Neural cell (in vitro differentiated cells): ENCODE measurements at places on chromosomes 7 and 10. TPM values are rescaled to one million over a fixed set of nuclear protein-coding genes. Genes with fewer than 3 reads are reported as not detected.

Gene PRKG1
- polyA plus RNA-seq, result 1.5 and 2.2 TPM in 2 replicates

Gene AASS
- polyA plus RNA-seq, result 9.7 and 12.5 TPM in 2 replicates

Gene RPEL1
- not detected in 2 replicates for polyA plus RNA-seq

Gene SLC39A12
- not detected in 2 replicates for polyA plus RNA-seq

Gene INTS1
- polyA plus RNA-seq, result 21.1 and 26.3 TPM in 2 replicates

Gene LIPF
- polyA plus RNA-seq, result not detected in 2 replicates

Gene SEPTIN14
- not detected in 2 replicates for polyA plus RNA-seq

Gene SPOCK2
- 5.6 and 6.2 TPM in 2 replicates for polyA plus RNA-seq

Gene NAT16
- polyA plus RNA-seq, result 4.0 and 4.5 TPM in 2 replicates

Gene TNRC18
- 23.6 and 28.6 TPM in 2 replicates for polyA plus RNA-seq

Gene HYAL4
- polyA plus RNA-seq, result 0.64 TPM in 1 of 2 replicates, not detected in the other

Gene NME8
- not detected in 2 replicates for polyA plus RNA-seq

Gene MRC1
- 0.12 TPM in 1 of 2 replicates, not detected in the other for polyA plus RNA-seq

Gene BMPER
- 2.1 and 3.1 TPM in 2 replicates for polyA plus RNA-seq

Gene FEZF1
- 0.78 and 1.1 TPM in 2 replicates for polyA plus RNA-seq

Gene PDE1C
- polyA plus RNA-seq, result 6.6 and 8.2 TPM in 2 replicates

Gene GNA12
- 15.5 and 17.2 TPM in 2 replicates for polyA plus RNA-seq

Gene PNLIPRP2
- not detected in 2 replicates for polyA plus RNA-seq

Gene VWC2
- 4.6 TPM in 2 replicates for polyA plus RNA-seq

Gene ELN
- 0.16 TPM in 1 of 2 replicates, not detected in the other for polyA plus RNA-seq

Gene FXYD4
- polyA plus RNA-seq, result not detected in 2 replicates

Gene ALOX5
- polyA plus RNA-seq, result not detected in 2 replicates

Gene ANKRD1
- polyA plus RNA-seq, result 0.98 TPM in 1 of 2 replicates, not detected in the other

Gene INHBA
- 0.19 and 0.30 TPM in 2 replicates for polyA plus RNA-seq

Gene RAMP3
- not detected in 2 replicates for polyA plus RNA-seq

Gene ACSL5
- polyA plus RNA-seq, result not detected in 2 replicates

Gene EPHA1
- not detected in 2 replicates for polyA plus RNA-seq

Gene ZNF488
- 0.85 and 1.2 TPM in 2 replicates for polyA plus RNA-seq

Gene MDFIC
- 0.85 and 5.0 TPM in 2 replicates for polyA plus RNA-seq

Gene SCIN
- polyA plus RNA-seq, result 0.53 TPM in 1 of 2 replicates, not detected in the other

Gene GRM8
- polyA plus RNA-seq, result 1.5 TPM in 2 replicates

Gene LOXL4
- not detected in 2 replicates for polyA plus RNA-seq

Gene CYP3A4
- not detected in 2 replicates for polyA plus RNA-seq

Gene WEE2
- 0.34 and 0.63 TPM in 2 replicates for polyA plus RNA-seq

Gene BTBD16
- not detected in 2 replicates for polyA plus RNA-seq

Gene ITGB8
- polyA plus RNA-seq, result 11.2 and 12.2 TPM in 2 replicates

Gene ASB10
- not detected in 2 replicates for polyA plus RNA-seq

Gene INMT
- 0.66 TPM in 1 of 2 replicates, not detected in the other for polyA plus RNA-seq

Gene ANXA8L1
- polyA plus RNA-seq, result not detected in 2 replicates

Gene MYPN
- polyA plus RNA-seq, result not detected in 2 replicates

Gene AEBP1
- 0.30 TPM in 1 of 2 replicates, not detected in the other for polyA plus RNA-seq

Gene ANKRD30A
- not detected in 2 replicates for polyA plus RNA-seq

Gene FOXI2
- not detected in 2 replicates for polyA plus RNA-seq

Gene FKBP14
- 19.6 and 36.7 TPM in 2 replicates for polyA plus RNA-seq

Gene C10orf71
- not detected in 2 replicates for polyA plus RNA-seq

Gene CPED1
- polyA plus RNA-seq, result not detected in 2 replicates

Gene LEP
- not detected in 2 replicates for polyA plus RNA-seq

Gene NKX2-3
- polyA plus RNA-seq, result not detected in 2 replicates

Gene HOXA7
- not detected in 2 replicates for polyA plus RNA-seq

Gene GNAT3
- polyA plus RNA-seq, result not detected in 2 replicates

Gene LAMB4
- polyA plus RNA-seq, result 0.16 TPM in 1 of 2 replicates, not detected in the other

Gene CTNNA3
- polyA plus RNA-seq, result 0.06 and 0.14 TPM in 2 replicates

Gene PNLIPRP1
- not detected in 2 replicates for polyA plus RNA-seq

Gene COBL
- 0.10 and 0.12 TPM in 2 replicates for polyA plus RNA-seq

Gene MYH16
- polyA plus RNA-seq, result not detected in 2 replicates
